ENCODE measurements at places on chromosomes 16 and 17.

DNA sequence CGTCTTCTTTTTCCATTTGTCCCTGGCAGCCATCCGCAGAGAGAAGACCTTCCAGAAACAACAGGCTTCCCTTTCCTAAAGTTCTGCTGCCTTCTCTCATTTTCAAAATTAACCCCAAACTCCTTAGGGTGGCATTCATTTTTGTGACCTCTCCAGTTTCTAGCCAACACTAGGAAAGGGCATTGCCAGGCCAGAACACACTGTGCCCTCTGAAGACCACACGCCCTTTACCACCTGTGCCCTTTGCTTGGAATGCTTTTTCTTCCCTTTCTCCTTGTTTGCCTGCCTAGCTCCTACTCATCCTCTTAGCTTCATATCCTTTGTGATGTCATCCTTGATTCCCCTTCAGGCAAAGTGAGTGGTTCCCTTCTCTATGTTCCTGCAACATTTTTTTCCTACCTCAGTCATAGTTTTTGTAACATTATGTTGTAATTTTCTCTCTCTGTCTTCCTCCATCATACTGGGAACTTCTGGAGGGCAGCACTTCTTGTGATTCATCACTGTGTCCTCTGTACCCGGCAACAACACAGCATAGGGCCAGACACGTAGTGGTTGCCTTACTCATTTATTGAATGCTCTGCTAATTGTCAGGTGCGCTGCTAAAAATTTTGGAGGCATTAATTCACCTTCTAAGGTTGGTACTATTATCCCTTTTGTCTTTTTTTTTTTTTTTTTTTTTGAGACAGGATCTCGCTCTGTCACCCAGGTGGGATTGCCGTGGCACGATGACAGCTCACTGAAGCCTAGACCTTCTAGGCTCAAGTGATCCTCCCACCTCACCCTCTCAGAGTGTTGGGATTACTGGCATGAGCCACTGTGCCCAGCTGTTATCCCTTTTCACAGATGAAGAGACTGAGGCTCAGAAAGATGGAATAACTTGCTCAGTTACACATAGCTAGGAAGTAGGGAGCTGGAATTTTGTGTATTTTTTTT is 1.0 kb downstream of the KAT8 start:
- no peak for DNase-seq

DNA sequence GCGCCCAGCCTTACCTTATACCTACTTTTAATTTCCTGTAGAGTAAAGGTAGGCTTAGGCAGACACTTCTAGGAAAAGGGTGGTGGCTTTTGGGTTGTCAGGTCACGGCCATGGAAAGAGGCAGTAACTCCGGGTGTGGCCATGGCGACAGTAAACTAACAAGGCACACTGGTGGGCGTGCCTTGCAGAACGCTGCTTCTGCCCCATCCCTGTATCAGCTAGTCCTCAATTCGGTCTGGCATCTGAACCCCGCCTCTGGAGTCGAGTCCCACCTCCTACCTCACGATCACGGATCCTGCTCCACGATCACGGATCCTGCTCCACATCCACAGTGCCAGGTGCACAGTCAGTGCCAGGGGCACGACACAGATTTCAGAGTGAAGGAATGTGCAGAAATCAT is 5.6 kb downstream of the ADCY9 start:
- no peak for DNase-seq

GRCh38 chr16:84703681-84704080 is 3.9 kb downstream of the USP10 start:
- DNase-seq = no peak

DNA sequence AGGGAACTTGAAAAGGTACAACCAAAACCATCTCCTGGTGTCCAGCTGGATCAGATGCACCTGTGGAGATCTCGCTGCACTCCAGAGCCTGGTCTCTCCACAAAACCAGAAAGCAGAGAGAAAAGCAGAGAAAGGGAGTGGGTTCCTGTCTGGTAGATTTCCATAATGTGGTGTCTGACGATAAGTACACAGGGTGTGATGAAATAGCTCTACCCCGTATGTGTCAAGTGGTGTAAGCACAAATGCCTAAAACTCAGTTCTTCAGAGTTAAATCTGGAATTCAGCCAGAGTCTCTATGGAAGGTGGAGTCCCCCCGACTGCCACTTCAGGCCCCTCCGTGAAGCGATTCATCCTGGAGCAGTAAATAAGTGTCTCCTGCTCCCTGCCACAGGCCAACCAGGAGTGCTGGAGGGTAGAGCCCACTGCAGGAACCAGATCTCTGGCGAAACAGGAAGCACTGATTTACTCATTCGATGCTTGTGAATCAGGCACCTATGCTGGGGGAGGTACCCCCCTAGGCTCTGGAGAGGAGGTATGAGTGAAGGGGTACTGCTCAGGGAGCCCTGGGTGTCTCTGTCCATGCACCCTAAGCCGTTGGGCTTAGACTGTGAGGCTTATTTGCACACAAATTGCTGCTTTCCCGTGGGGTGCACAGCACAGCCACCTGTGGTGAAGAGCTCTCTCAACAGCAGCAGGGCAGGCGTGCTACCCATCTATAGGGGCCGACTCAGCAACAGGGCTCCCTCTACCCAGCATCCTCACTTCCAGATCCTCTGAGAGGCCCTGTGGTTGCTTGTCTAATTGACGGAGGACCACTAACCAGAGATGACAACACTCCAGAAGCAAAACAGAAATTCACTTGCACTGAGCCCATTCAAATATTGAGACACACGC is 97.1 kb upstream of the MYOCD start:
- DNase-seq = no peak

DNA sequence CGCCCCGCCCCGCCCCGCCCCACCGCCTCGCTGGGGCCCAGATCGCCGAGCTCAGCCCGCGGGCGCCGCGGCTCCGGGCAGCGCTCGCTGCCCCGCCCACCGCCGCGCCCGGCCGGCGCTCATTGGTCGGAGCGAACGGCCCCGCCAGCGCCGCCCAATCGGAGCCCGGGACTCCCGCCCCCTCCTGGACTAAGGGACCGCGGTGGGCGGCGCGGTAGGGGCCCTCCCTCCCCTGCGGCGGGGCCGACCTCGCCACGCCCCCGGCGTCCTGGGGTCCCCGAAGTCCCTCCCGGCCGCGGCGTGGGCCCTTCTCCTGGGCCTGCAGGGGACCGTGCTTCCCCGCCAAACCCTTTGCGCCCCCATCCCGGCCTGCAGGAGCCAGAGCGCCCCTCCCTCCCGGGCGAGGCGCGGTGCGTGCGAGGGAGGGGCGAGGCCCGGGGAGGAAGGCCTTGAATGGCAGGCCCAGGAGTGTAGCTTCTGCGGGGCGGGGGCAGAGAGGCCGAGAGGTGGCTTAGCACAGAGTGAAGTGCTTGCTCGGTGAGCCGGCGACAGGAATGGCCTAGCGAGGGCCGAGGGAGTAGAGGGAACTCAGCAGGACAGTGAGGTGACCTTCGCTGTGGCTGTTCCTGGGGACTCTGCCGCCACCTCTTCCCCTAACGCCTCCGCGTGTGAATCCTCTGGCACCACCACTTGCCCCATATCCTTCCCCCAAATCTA is at the start of gene CAMKK1:
Gene CAMKK1, minus strand, starts transcription at position 51 of the 717 bp plus-strand sequence. CDS start 7,366 bp downstream, outside the sequence.
- peak; percentile 88 for DNase-seq

DNA sequence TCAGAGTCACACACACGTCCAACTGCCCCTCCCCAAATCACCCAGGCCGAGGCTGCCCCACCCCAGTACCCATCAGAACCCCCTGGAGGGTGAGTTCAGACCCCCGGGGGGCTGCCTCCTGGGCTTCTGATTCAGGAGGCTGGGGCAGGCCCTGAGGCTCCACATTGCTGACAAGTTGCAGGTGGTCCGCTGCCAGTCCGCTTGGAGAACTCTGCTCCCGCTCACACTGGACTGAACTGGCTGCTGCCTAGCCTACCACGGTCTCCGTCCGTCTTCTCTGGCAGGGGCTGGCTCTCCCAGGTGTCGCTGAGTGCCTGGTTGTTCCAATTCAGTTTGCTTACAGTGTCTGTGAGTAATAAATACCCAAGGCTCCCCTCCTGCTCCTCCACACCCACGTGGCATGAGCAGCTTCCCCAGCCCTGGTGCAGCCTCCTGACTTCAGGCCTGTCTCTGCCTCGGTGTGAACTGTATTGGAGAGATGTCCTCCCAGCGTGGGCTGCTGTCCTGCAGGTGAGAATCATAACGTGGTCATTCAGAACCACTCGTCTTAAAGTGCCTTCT is 163.4 kb downstream of the LAT start:
- DNase-seq = peak; percentile 28

DNA sequence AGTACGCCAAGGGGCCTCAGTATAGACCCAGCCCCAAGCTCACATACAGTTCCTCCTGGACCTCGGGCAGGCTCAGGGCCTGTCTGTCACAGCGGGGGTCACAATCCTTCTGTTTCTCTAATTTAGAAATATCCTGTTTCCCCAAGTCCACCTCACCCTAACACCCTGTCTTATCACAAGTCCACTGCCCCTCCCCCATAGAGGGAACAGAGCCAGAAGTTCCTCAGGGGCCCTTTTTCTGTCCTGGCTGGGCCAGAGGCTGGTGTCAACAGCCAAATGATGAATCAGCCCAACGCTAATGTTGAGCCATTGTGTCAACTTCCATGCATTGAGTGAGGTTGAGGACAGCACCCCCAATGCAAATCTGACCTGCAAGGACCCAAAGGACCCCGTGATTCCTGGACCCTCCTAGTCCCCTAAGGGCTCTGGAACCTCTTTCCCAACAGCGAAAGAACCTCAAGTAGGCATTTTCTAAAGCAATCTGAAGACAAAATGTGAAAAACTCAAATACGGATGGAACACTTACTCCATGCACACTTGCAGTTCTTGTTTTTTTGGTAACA is 58.6 kb downstream of the PECAM1 start:
- DNase-seq = no peak

- DNase-seq = no peak
Measured at GRCh38 chr17:7348478-7349242, 3.3 kb upstream of the KCTD11 start.

DNA sequence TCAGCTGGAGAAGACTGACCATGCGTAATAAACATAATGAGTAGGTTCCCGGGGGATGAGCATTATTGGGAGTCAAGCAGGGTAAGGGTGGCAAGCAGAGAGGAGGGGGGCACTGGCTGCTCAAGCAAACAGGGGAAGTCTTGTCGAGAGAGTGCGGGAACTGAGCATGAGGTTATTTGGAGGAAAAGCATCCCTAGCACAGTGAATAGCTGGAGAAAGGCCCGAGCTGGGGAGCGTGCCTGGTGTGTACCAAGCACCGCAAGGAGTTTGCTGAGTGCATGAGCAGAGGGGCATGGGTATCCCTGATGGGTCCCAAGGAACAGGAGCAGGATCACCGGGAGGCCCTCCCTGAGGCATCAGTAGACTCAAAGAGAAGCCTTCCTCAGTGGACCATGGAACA is 17.2 kb downstream of the CYTH1 start:
- DNase-seq = no peak

GRCh38 chr16:87864331-87864989 is 4.8 kb downstream of the SLC7A5 start:
- DNase-seq = no peak

- DNase-seq = no peak
Measured at GRCh38 chr16:75599452-75600277, 23.4 kb downstream of the ADAT1 start.

- DNase-seq = no peak
Measured at GRCh38 chr16:66275775-66276428, 90.6 kb upstream of the CDH5 start.

DNA sequence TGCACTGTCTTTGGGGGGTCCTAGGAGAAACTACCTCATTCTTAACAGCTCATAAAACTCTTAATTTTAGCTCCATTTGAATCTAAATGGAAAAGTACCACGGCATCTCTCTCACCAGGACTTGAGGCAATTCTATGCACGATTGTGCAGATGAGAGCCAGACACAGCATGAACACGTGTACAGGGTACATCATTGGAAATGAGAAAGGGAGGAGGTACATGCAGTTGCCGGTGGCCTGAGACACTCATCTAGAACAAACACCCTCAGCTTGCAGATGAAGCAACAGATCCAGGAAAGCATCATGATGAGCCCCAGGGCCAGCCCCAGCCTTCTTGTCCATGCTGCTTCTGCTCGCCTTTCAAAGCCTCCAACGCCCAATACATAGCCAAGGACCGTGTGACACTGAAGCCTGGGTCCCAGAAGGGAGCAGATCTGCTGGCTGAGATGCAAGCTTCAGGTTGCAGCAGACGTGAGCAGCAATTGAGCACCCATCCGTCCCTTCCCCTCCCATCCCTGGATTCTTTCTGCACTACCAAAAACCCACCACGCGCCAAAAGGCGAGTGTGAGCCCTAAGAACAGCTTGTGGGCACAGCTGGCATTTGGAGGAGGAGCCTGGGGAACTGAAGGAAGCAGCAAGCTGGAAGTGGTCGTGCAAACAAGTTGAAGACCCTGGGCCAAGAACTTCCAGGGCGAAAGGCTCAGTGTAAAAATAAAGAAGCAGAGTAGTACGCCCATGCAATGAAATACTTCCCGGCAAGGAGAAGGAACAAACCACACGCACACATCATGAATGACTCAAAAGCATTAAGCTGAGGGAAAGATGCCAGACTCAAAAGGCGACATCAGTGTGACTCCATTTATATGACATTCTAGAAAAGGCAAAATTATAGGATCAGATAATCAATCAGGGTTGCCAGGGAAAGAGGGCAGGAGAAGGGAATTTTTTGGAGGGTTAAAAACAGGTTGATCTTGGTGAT is 7.3 kb upstream of the RCVRN start:
- no peak for DNase-seq

- no peak for DNase-seq
Measured at GRCh38 chr16:70664325-70665112, 18.2 kb downstream of the IL34 start.

DNA sequence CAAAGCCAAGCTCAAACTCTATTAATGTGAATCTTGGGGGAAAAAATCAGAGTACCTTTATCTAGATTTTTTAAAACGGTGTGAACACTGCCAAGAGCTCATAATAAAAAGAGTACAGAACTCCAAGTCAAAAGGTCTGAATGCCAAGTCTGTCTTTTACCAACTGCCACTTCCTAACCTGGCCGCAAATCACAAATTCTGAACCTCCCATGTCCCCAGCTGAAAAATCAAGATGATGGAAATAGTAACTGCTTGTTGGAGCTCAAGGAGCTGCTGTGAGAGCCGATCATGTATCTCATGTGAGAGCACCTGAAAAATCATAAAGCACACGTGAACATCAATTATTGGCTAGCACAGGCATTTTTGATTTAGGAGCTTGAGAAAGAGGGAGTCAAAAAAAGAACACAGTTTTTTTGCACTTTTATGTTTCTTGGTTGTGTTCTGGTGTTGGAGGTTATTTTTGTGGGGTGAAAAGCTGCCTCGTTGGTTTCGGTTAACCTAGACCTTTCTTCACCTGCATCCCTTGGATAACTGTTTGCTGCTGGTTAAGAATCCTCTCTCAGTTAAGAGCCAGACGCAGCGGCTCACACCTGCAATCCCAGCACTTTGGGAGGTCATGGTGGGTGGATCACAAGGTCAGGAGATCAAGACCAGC is 50.5 kb downstream of the GAS7 start:
- no peak for DNase-seq

DNA sequence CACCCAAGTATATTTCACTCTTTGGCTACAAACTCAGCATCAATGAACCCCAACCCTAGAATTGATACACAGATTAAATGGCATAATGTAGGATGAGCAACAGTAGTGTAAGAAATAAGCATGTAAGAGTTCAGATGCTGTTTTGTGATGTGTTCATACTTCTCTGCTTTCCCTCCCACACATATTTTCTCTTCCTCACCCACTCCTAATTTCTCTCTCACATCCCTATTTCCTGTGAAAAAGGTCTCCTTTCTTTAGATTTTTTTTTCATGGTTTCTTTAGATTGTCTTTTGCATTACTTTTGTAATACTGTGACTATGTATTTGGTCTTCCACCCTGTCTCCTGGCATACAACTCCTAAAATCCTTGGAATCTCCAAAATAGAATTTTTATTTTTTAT is 21.7 kb downstream of the CREBBP start:
- DNase-seq = no peak
